NCI-H524 treated with DMSO at 0.1 percent for 48 hours (cell line): ENCODE measurements at places on chromosomes 4 and X.

- no peak for DNase-seq
These were observed 51.0 kb upstream of the NHSL2 start for GRCh38 chrX:71859637-71860036.

DNA sequence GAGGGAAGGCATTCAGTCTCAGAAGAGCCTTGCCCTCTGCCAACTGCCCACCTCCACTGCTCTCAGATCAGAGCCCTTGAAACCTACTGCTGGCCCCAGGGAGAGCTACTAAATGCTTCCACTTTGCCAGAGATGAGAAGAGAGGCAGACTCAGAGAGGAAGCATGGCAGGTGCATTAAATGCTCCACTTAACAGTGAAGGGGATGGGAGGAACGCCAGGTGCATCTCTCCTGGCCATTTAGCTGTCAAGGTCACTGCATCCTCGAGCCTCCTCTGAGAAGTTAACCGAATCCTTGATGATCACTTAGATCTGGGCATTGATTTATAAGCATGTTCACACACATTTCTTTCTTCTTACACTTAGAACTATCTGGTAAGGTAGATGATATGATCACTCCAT is 15.0 kb downstream of the TRPC5 start:
- DNase-seq = no peak

DNA sequence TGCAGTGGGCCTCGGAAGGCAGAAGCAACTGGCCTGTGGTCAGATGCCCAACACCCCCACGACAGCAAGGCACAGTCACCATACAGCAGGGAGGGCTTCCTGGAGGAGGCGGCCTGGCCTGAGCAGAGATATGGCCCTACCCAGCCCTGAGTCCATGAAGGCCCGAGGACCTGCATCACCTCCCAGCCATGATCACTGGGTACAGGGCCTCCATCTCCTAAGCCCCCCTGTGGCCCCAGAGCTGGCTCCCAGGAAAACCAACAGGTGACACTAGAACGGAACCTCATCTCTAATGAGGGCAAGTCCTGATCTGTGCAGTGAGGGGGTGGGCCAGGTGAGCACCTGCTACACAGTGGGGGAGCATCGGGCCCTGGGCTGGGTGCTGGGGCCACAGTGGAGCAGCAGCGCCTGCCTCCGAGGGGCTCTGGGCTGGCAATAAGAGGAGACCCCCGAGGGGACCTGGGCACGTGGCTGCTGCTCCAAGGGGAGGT is 26.2 kb upstream of the MXD4 start:
- DNase-seq = no peak

DNA sequence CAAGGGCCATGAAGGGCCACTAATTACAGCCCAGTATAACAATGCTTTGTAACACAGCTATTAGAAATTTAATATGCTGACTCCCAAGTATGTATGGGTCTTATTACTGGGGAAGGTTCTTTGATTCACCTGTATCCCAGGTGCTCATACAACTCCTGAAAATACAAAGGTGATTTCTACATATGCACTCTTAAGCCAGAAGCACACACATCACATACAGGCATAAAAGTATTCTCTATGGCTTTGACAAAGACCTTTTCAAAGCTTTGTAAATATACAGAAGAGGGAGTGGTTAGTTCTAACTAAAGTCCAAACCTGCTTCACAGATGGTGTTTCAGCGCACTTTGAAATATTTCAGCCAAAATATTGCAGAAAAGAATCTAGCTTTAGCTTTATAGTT is 191.5 kb downstream of the SNCA start:
- DNase-seq = no peak

DNA sequence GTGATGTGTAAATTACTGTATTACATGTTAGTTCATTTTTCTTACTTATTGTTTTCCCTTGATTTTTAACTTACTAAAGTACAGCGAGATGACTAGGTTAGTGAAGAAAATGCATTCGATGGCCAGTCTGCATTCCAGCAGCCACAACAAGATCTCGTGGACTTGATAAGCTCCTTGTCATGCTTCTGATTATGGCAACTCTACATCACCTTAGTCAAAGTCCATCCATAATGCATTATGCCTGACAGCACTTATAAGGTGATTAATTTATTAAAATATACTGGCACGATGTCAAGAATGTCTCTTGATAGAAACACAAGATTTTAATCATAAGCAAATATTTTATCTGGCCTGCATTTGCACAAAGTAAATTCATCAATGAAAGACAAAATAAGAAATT is 109.9 kb upstream of the NAP1L5 start:
- no peak for DNase-seq

GRCh38 chr4:176186671-176187395 is 8.6 kb downstream of the SPATA4 start:
- DNase-seq = no peak

DNA sequence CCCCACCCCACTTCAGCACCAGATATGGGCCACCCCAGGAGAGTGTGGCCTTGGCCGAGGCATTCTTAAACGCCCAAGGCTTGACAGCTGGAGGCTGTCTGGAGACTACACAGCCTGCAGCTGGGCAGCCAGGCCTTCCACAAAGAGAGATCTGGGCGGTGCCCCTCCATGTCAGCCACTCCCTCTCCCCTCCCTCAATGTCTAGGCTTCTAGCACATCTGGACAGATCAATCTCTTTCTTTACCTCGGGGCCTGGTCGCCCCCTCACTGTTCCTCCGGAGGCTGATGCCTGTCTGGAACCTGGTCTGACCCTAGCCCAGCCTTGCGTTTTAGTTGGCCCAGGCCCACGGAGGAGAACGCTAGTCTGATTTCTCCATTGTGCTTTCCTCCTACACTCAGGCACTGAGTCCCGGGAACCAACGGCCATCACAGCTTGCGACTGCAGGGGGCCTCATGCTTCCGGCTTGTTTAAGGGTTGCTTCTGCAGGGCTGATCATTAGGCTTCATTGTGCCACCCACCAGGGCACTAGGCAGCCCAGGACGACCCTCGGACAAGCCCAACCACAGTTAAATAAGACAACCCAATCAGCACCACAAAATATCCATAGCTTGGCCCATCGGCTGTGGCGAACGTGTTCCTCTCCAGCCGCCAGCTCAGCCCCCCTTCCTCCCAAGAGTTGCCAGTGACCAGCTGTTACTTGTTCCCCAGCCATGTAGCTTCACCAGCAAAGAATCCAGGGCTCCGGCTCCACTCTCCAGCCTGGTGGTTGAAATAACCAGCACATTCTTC is 200.6 kb downstream of the BCOR start:
- peak; percentile 20 for DNase-seq

GRCh38 chr4:165631208-165631894 is 241.7 kb upstream of the TLL1 start:
- no peak for DNase-seq

DNA sequence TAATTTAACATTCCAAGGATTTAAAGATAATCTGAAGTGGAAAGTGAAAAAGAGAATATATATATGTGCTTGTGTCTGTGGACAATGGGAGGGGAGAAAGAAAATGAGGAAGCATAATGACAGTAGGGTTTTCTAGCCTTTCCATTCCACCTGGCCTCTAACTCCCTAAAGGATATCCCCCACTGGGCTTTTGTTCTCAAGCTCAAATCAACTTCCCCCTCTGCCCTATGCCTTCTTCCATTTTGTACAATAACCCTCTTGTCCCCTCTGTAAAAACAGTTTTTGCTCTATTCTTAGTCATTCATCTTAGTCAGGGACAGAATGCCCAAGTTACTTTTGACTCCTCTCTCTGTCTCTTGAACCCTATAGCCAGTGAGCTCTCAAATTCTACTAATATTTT is 23.6 kb downstream of the ANTXR2 start:
- DNase-seq = no peak

GRCh38 chrX:154541896-154542722 is 4.5 kb downstream of the G6PD start:
- no peak for DNase-seq

- DNase-seq = no peak
These were observed 182.2 kb upstream of the TEX13C start for GRCh38 chrX:125137521-125137920.

GRCh38 chr4:103303011-103303410 is 104.9 kb upstream of the CENPE start:
- no peak for DNase-seq

DNA sequence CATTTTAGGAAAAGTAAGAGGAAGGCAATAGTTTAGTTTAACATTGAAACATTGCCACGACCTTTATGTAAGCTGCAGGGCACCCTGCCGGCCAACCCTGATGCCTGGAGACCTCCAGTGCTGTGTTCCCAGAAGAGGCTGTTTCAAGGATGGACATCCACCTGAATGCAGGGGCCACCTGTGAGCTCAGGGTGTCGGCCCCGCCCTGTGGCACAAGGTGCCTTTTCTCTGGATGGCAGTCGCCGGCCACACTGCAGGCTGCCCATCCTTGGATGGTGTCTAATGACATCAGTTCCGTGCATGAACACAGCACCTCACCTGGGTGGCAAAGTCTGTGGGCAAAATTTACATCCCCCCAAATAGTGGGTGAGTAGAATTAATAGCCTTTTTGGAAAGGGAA is 180.0 kb downstream of the AFAP1 start:
- DNase-seq = no peak

DNA sequence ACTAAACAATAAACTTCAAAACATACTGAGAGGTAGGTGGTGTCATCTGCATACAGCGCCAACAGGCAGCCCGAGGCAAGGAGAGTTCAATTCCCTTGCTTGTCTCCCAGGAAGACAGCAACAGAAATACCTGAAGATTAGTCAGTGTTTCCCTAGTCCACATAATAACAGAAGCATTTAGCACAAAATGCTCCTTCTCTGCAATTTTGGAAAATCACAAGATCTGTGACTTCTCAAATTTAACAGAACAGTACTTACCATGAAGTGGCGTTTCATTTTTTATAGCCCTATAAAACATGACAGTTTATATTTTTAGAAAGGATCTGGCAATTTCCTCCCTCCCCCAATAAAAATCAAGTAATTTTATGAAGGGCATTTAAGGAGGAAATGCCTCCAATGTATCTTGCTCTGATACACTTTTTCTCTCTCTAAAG is 67.1 kb upstream of the MYOZ2 start:
- no peak for DNase-seq

- DNase-seq = peak; percentile 68
These were observed 145.9 kb downstream of the PPP3CA start for GRCh38 chr4:101201421-101201820.

GRCh38 chr4:182391111-182391684 is 148.0 kb downstream of the TENM3 start:
- no peak for DNase-seq

DNA sequence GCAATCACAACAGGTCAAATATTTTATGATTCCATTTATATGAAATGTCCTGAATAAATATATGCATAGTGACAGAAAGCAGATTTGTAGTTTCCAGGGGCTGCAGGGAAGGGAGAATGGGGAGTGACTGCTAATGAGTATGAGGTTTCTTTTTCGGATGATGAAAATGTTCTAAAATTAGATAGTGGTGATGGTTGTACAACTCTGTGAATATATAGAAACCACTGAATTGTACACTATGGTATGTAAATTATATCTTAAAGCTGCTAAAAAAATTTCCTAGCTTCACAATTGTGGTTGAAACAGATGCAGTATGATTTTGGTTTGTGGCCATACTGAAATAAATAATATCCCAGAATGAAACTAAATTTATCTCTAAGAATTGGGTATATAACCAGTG is 12.9 kb upstream of the IL2 start:
- no peak for DNase-seq

GRCh38 chr4:168917138-168917779 is 92.8 kb downstream of the CBR4 start:
- no peak for DNase-seq

DNA sequence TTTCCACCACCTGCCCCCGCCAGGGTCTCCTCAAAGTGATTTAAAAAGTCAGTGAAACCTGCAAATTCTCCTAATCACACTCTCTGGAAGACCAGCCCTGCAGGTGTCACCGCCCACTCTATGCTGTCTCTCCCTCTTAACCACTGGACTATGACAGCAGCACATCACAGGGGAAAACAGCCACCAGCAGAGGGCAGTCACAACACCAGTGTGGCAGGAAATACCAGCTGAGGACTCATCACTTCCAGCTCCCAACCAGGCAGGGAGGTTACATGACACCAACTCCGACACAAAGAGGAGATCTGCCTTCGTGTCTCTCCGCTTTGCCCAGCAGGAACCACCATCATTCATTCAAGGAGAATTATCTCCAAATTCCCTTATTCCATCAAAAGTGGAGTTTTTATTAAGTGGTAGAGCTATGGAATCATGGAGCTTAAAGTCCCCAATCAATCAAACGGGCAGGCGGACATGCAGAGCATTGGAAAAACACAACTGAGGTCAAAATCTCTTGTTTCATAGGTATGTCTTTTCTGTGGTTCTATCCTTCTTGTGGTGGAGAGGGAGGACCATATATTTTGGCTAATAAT is 91.3 kb downstream of the NSUN7 start:
- peak; percentile 47 for DNase-seq

- DNase-seq = no peak
These were observed 10.8 kb downstream of the ADH1B start for GRCh38 chr4:99310389-99310788.

DNA sequence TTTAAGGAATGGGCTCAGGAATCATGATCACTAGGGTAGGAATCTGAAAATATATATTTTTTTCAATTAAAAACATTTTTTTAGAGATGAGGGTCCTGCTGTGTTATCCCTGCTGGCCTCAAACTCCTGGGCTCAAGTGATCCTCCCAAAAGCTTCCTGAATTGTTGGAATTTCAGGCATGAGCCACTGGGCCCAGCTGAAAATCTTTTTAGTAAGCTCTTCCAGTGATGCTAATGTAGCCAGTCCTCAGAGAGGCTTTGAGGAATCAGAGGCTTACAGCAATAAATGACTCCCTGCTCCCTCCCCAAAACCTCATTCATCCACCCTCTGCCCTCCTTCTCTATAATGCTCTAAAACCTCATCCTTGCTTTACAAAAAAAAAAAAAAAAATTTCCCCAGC is 129.5 kb downstream of the ZIC3 start:
- no peak for DNase-seq

- DNase-seq = no peak
These were observed 214.6 kb upstream of the FAM241A start for GRCh38 chr4:111930659-111931058.

DNA sequence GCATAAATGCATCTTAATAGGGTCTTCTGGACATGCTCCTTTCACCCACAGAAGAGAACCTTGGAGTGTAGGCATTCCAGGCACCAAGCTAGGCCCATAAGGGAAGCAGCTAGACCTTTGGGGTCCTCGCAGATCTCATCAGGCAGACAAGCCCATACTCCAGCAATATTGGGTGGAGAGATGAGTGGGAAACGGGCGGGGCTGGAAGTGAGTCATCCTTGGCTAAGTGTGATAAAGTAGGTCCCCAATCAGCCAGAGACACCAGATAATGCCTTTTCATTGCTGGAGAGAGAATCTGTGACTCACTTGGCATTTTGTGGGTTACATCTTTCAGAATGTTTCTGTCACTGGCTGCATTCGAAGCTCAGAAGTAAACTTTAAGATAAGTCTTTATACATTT is 133.3 kb upstream of the MBNL3 start:
- no peak for DNase-seq

DNA sequence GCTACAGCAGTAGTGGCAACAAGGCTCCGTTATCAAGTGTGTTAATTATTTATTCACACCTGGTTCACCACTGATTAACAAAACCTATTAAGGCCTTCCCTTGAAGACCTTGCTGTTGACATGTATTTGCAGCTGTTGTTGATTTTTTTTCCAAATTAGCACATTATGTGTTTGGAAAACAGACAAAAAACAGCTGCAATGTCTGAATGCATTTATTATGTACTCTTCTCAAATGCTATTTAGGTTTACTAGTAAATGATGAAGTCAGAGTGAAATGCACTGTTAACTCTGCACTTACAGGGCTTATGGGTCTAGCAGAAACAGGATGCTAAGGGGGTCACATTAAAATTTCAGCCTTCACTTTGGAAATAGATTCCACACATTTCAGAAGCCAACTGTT is 99.5 kb upstream of the PCDH7 start:
- DNase-seq = no peak
